ENCODE measurements at places on chromosomes 5 and 9.
A peak's percentile ranks its signal among the peaks of the same experiment; 100 is the strongest.

- no peak for DNase-seq
Observed at GRCh38 chr5:76358-77169, 15.4 kb upstream of the PLEKHG4B start.

DNA sequence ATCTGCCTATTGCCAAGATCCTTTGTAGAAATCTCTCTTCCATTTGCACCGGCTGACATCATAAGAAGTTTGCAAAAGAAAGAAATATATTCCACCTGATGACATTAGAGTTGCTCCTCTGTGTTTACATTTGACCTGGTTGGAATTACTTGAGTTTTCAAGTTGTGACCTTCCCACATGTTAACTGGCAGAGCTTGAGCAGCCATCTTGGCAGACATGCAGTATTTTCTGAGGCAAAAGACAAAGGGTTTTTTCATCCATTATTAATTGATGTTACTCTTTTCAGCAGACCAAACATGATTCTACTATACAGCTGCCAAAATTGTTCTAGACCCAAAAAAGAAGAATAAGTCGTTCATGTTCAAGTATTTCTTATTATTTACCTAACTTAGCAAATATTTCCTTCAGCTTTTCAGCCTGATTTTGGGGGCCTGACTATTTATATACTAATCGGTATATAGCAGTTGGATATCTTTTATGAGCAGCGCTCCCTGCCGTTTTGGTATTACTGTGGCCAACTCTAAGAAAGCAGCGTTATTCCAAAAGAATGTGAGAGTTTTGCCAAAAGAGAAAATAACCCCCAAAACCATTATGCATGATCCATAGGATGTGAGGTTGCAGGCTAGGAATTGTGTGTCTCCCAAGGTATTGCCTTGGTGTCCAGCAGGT lies 212.9 kb downstream of the PBX3 start:
- DNase-seq = no peak

GRCh38 chr5:64980176-64980575 lies 211.4 kb downstream of the CWC27 start:
- no peak for DNase-seq

GRCh38 chr9:111152614-111153406 lies 114.5 kb upstream of the LPAR1 start:
- DNase-seq = no peak

- DNase-seq = no peak
Observed at GRCh38 chr5:55896663-55897062, 45.5 kb downstream of the IL31RA start.

GRCh38 chr5:72920690-72921502 lies 34.9 kb upstream of the FCHO2 start:
- DNase-seq = no peak

DNA sequence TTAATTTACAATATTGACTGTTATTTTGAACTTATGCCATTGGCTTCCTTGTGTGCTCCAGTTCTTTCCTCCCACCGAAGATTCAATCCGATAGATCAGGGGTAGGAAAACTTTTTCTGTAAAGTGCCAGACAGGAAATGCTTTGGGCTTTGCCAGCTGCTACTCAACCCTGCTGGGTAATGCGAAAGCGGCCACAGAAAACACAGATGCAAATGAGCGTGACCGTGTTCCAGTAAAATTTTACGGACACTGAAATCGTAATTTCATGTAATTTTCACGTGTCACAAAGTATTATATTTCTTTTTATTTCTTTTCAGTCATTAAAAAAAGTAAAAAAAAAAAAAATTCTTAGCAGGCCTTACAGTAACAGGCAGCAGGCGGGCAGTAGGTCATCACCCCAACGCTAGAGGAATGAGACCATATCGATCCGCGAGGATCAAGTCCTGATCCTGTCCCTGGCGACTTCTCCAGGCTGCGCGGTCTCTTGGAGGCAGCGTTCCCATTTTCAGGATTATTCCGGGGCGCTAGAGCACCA lies 599 bp downstream of the NMRK1 start:
- DNase-seq = peak; percentile 56

DNA sequence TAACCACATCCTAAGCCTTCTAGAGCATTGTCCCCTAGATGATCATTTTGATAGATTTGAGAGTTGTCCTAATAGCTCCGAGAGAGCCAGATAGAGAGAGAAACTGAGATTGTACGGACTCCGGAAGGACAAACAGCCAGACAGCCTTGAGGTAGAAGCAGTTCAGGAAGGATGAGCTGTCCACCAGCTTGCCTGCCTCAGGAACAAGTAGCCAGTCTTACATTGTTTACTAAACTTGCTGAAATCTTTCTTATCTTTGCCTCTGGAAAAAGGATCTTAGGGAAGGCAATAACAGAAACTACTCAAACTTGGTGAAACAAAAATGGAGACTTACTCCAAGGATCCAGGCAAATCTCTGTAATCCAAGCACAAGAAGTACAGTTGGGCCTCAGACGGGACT lies 39.0 kb upstream of the SAP30L start:
- no peak for DNase-seq

DNA sequence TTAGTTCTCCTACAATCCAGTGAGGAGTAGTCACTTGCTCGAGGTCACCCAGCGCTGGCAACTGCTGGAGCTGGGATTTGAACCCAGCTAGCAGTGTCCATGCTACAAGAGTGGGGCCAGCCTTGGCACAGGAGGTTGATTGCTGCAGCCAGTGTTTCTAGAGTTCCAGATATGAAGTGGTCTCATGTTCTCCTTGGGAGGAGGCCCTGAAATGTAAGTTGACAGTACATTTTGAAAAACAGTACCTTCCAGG lies 802 bp downstream of the CCDC107 start:
- DNase-seq = no peak

- no peak for DNase-seq
Observed at GRCh38 chr5:82265047-82265446, 13.1 kb downstream of the RPS23 start.

GRCh38 chr9:695252-695651 lies 146.2 kb upstream of the DMRT1 start:
- no peak for DNase-seq

- DNase-seq = peak; percentile 43
Observed at GRCh38 chr5:173435447-173435846, 107.2 kb upstream of the STC2 start.

- DNase-seq = no peak
Observed at GRCh38 chr5:78538240-78538850, 110.2 kb downstream of the LHFPL2 start.

- DNase-seq = no peak
Observed at GRCh38 chr5:168778536-168778935, 199.4 kb upstream of the PANK3 start.

DNA sequence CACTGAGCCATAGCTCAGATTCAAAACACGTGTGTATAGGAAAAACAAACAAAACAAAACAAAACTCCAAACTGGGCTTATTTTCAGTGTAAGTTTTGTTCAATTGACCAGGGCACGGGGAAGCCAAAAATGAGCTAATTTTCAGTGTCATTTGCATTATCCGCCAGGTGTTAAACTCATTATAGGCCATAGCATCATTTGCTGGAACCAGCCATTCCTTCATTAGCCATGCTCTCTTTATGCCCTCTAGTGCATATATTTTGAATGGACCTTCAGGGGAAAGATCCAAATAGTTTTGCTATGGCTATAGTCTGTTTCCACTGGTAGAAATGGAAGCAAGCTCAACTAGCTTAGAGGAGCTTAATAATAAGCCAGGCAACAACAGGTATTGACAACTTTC lies 1205.2 kb upstream of the DMAC1 start:
- DNase-seq = no peak
